ENCODE measurements at places on chromosomes 3 and 15.
A peak's percentile ranks its signal among the peaks of the same experiment; 100 is the strongest.

DNA sequence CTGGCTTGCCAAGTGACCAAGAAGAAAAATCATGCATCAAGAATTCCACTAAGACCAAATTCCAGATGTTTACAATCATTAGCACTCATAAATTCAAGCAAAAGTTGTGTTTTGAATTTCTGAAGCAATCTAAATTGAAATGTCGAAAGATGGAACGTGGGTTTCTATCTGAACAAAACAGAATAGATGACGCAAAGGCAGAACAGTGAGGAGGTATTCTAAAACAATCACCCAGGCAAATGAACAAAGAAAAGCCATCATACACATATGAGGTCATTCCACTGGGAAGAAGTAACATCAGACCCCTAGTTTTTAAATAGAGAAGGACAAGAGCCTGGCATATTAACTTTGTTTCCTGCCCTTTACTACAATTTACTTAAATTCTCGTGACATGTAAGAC, 58.0 kb downstream of the MCF2L2 start:
- no peak for DNase-seq

GRCh38 chr3:27677565-27677964, 44.6 kb downstream of the EOMES start:
- DNase-seq, result no peak

- no peak for DNase-seq
These were observed 105.8 kb downstream of the UBE3A start for GRCh38 chr15:25333049-25333448.

DNA sequence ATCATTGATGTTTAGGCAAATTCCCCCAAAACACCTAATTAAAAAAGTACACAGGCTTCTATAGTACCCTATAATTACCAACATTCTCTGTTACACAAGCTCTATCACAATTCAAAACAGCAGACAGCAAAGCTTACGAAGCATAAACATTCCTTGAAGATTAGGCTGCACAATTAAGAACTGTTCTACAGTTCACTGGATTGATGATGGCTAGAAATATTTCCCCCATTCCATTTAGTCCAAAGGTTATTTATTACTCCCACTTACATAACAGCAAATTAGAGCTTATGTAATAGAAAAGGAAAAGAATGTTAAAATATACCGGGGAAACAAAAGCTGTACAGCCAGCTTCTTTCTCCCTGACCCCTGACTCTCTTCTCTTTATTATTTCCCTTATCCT, 49.3 kb downstream of the UACA start:
- no peak for DNase-seq

GRCh38 chr3:43180694-43181093, 74.8 kb upstream of the POMGNT2 start:
- no peak for DNase-seq

- DNase-seq, result no peak
These were observed 367.8 kb upstream of the UMPS start for GRCh38 chr3:124362455-124362854.

DNA sequence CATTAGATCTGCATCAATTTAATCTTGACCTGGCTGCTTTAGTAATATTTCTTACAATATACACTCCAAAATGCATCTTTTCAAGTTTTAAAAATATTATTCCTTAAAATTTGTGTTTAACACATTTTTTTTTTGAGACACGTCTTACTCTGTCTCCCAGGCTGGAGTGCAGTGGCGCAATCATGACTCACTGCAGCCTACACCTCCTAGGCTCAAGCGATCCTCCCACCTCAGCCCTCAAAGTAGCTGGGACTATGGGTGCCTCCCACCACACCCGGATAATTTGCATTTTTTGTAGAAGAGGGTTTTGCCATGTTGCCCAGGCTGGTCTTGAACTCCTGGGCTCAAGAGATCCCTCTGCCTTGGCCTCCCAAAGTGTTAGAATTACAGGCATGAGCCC, 73.6 kb downstream of the ETV5 start:
- DNase-seq, result no peak

- DNase-seq, result peak; percentile 99
These were observed at the start of the genes BTD and HACL1 for GRCh38 chr3:15601399-15602145. BTD (plus strand) TSS chr3:15601745; CDS start chr3:15635440, 33,695 bp downstream. HACL1 (minus strand) TSS chr3:15601569; CDS start chr3:15601463, 106 bp downstream.
